Stimulated activated CD4-positive, alpha-beta T cell treated with anti-CD3 and anti-CD28 coated beads, Interleukin-12 subunit alpha, Interleukin-12 subunit beta, amount 100 ng/mL, for 24 hours (primary cell): ENCODE measurements at places on chromosomes 3 and 15.

GRCh38 chr3:43255662-43256061, 30.7 kb upstream of the SNRK start:
- DNase-seq = no peak

GRCh38 chr3:8555725-8556472, 54.3 kb downstream of the LMCD1 start:
- no peak for DNase-seq

DNA sequence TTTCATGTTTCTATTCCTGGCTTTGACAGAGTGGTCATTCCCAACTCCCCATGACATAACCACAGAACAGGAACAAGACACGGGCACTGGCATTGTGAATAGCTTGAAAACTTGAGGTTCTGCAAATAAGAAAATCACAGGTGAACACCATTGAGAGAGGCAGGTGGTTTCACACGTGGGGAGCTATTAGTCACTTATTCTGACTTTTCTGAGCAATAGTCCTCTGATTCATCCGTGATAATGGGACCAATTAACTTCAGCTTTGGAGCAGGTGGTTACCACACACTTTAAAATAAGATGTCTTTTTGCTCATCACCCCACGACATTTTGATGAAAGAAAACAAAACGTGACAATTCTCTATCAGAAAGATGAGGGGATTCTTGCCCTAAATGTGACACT, 224.7 kb downstream of the KLF13 start:
- no peak for DNase-seq

DNA sequence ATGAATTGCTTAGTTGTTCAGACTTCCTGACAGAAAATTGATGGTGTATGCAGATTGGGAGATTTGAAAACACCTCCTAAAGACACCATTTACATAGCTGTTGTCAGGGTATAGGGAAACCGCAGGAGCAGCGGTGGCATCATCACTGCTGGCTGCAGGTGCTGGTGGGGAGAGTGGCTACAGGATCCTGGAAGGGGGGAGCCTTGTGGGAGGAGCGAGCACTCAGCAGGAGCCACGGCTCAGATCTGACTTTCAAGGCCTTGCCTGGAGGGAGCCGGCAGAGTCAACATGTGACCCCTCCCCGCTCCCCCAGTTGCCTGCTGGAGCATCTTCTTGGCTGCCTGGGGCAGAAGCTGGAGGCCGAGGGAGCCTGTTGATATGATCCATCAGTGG, 26.1 kb downstream of the EDEM1 start:
- DNase-seq = no peak

DNA sequence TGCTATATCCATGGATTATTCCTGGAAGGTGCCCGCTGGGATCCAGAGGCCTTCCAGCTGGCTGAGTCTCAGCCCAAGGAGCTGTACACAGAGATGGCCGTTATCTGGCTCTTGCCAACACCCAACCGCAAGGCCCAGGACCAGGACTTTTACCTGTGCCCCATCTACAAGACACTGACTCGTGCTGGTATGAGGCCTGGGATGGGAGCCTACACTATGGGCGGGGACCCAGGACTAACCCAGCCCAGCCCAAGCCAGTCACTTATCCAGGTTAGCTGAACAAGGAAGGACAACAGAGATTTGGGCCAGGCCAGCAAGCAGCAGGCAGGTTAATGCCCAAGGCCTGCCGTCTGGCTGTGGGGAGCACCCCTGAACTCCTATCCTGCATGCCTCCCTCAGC, 45.3 kb downstream of the SEMA3G start:
- DNase-seq = no peak

GRCh38 chr3:38459499-38460048, 5.9 kb downstream of the ACVR2B start:
- DNase-seq = no peak

- no peak for DNase-seq
These were observed 151.2 kb downstream of the FOXP1 start for GRCh38 chr3:71432044-71432975.
